Inflammatory macrophage treated with lipopolysaccharide for 1 hour (primary cell): ENCODE measurements at places on chromosomes 2 and 18.

DNA sequence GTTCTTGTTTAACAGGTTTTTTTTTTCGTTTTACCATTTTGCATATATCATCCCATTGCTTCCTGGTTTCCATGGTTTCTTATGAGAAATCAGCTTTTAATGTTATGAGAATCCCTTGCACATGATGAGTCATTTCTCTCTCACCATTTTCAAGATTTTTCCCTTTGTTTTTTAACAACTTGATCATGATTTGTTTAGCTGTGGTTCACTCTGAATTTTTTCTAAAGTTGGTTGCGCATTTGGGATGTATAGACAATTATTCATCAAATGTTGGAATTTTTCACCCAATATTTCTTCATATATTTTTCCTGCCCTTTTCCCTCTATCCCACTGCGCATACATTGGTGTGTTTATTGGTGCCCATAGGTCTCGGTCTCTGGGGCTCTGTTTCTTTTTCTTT lies 42.4 kb upstream of the BIN1 start:
- no peak for DNase-seq

GRCh38 chr2:183079139-183079775 lies 710 bp downstream of the DUSP19 start:
- DNase-seq = peak; percentile 26

GRCh38 chr2:162243715-162244114 lies 470 bp upstream of the FAP start:
- DNase-seq = no peak

- DNase-seq = no peak
Observed at GRCh38 chr18:55485666-55486065, 102.3 kb downstream of the TCF4 start.

DNA sequence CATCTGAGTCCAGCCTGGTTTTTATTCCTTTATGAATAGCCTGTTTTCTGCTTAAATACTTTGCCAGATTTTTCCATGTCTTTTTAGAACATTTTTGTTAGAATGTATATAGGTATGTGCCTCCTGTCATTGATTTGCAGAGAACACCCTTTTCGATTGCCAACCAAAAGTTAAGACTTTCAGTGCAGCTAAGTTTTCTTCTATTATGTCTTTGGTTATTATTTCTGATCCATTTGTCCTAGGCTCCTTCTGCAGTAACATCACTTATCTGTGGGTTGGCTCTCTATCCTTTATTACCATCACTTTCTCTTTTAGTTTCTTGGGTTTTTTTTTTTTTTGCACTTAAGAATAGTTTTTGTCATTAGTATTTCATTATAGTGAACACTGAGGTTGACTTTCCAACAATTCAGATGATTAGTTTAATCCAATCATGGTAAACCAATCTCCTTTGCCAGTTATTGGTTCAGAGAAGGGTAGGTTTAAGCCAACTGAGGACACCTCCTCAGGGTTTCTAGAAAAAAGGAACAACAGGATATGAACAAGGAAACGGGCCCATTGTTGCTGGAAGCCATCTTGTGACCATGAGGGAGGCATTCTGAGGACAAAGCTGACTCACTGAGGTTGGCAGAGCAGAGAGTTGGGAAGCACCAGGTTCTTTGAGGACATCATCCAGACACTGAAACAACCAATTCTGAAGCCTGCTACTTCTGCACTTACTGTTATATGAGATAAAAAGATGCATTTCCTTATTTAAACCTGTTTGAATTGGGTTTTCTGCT lies 37.9 kb upstream of the GBX2 start:
- no peak for DNase-seq

GRCh38 chr18:51300912-51301311 lies 103.4 kb upstream of the MEX3C start:
- DNase-seq = no peak

DNA sequence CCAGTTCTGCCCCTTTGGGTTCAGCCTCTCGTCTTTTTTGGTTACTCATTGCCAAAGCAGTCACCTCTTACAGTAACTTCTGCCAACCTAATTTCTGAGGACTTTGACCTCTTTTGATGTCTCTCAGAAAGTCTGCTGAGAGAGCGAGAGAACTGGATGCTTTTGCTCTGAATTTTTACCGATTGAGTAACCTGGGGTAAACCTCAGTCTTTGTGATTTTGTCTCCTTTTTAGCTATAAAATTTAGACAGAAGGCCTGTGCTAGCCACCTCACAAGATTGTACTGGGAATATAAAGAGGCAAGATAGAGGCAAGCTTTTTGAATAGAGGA lies 34.8 kb upstream of the IL1R1 start:
- DNase-seq = no peak

DNA sequence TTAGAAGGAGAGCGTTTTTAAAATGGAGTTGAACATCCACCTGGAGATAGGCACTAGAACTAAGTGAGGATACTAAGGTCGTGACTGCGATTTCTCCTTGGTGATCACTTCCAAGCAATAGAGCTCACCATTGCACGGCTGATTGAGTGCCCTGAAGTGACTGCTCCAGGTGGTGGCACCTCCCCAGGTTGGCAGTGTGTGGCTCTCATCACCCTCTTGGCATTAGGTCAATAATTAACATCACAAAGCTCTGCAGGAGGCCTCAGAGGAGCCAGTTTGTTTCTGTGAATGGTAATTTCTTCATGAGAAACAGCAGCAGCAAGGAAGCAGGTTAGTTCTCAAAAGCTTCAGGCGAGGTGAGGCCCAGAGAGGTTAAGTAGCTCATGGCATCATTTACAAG lies 259.6 kb downstream of the CLIP4 start:
- DNase-seq = no peak

DNA sequence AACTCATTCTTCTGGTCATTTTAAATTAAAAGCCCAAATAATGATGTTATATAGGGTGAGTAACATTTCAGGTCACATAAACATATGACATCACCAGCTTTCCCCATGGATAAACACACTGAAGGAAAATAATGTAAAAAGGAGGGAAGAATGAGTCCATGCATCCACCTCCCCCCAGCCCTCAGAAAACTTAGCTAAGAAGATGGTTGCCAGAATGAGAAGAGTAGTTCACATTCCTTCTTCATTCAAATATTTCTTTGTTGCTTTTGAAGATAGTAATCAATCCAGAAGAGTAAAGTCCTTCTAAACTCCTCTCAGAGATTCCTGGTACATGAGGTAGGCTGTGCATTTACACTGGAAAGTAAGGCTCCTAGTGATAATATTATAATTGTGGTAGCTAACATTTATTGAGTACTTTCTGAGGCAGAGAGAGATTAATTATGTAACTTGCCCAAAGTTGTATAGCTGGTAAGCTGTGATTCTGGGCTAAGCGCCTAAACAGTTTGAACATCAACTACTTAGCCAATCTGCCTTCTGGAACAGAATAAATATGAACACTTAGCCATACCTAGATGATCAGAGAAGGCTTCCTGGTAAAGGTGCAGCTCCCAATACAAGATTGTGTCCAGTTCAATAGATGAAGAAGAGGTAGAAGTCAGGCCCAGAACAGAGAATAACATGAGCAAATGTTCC lies 256.7 kb upstream of the FN1 start:
- DNase-seq = no peak
